ENCODE measurements at places on chromosomes 7 and 10. TPM values are rescaled to one million over a fixed set of nuclear protein-coding genes. Genes with fewer than 3 reads are reported as not detected.

GRCh38 chr10:52472406-52473146 lies 158.5 kb downstream of the DKK1 start:
- DNase-seq: no peak

DNA sequence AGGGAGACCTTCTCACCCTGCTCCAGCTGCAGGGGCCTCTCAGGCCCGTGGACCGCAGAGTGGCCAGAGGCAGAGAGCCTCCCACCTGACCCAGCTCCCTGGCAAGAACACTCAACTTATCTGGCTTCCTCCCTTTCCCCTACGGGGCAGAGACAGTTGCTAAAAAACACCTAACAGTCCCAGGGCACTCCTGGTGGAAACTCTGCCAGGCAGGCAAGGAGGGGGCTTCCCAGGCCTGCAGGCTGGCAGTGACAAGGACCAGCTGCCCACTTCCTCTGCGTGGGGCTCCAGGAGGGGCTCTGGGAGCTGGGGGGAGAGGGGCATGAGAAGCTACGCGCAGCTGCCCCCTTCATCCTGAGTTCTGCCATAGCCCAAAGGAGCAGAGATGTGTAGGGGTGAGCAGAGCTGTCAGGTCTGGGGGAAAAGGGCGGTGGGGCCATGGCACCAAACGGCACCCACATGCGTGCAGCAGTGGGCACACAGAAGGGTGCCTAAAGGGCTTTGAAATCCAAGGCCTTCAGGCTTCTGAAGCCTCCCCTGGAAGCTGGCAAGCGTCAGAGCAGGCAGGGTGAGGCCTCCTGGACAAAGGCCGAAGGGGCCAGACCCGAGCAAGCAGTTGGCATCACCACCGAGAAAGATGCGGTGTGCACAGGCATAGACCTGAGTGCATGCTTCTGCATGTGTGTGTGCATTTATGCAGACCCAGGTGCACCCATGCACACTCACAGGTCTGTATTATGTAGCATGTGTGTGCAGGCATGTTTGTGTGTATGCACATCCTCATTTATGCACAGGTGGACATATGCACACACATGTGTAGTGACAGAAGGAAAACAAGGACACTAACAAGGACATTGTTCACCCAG lies 14.4 kb downstream of the SPOCK2 start:
- no peak for DNase-seq

Gene CYP2E1
- 3.4 TPM for total RNA-seq

Gene OR2A42
- 0.15 TPM for total RNA-seq
